ENCODE measurements at places on chromosomes 2 and 18. TPM values are rescaled to one million over a fixed set of nuclear protein-coding genes. Genes with fewer than 3 reads are reported as not detected.

The NR4A2 gene
- polyA plus RNA-seq = 13.1 TPM

The TLX2 gene
- polyA plus RNA-seq = not detected

The DSG3 gene
- not detected for polyA plus RNA-seq

The TBC1D8 gene
- polyA plus RNA-seq = 19.9 TPM

The NGEF gene
- polyA plus RNA-seq = 0.58 TPM

The SCN1A gene
- polyA plus RNA-seq = under 0.01 TPM

The SLC23A3 gene
- polyA plus RNA-seq = 0.64 TPM

Data from adipose tissue (tissue), 3 donors.